ENCODE measurements at places on chromosomes 1 and 21.

GRCh38 chr1:199163267-199163666 is 524.4 kb downstream of the PTPRC start:
- DNase-seq = no peak

GRCh38 chr1:192445839-192446489 is 129.2 kb downstream of the RGS21 start:
- no peak for DNase-seq

GRCh38 chr1:9293533-9294404 is 1.1 kb downstream of the SPSB1 start:
- no peak for DNase-seq

DNA sequence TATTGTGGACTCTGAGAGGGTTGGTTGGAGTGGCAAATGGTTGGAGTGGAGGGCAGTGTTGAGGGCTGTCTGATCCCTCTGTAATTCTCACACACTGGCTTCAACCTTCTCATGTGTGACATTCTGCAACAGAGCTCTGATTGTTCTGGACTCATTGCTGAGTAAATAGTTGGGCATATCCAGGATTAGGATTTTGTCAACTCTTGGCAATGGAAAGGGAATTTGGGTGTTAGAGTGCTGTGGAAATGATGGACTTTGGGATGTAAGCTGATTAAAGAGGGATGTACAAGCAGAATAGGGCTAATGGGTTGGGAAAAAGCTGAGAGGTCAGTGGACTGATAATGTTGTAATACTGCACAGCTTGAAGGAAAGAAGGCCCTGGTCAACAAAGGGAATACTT is 16.5 kb downstream of the TLCD4 start:
- DNase-seq = no peak

GRCh38 chr1:107328087-107328486 is 187.2 kb downstream of the NTNG1 start:
- DNase-seq = no peak

- DNase-seq = no peak
Measured at GRCh38 chr1:90964444-90965035, 57.3 kb downstream of the ZNF644 start.

DNA sequence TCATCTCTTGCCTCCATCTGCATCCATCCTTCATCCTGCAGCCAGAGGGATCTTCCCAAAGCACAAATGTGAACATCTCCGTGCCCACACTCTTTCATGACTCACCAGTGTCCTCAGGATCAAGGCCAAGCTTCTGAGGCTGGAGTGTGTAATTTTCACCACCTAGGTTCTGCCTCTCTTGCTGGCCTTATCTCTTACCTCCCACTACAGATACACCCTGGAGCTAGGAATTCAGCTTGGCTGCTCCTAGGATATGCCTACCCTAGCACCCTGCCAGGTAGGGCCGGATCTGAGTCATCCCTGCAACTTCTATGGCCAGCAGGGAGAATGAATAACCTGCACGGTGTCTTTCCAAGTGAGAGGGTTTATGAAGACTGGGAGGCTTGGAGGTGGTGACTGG is 208.7 kb upstream of the CSF3R start:
- no peak for DNase-seq

- DNase-seq = no peak
Measured at GRCh38 chr1:189275796-189276195, 1201.9 kb downstream of the BRINP3 start.

DNA sequence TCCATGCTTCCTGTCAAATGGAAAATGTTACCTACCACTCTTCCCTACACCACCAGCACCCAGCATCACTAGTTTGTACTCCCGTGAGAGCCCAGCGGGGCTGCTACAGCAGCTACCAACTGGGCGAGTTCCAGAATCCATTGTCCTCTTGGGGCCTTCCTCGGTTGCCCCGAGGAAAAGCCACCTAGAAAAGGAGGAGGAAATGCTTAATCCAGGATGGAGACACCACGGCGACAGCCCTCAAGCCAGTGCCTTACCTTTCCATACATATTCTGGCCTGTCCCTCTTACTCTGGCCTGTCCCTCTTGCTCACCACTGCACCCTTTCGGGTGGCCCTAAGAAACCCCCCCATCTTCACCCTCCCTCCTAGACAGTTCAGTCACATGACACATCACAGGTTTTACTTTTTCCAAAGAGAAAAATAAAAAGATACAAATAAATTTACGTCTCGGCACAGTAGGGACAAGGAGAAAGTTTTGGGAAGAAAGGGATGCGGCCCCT is 478 bp downstream of the RIT1 start:
- no peak for DNase-seq
